ENCODE measurements at places on chromosomes 12 and 14. TPM values are rescaled to one million over a fixed set of nuclear protein-coding genes. Genes with fewer than 3 reads are reported as not detected.
A peak's percentile ranks its signal among the peaks of the same experiment; 100 is the strongest.

Gene LBHD2
- total RNA-seq = not detected

DNA sequence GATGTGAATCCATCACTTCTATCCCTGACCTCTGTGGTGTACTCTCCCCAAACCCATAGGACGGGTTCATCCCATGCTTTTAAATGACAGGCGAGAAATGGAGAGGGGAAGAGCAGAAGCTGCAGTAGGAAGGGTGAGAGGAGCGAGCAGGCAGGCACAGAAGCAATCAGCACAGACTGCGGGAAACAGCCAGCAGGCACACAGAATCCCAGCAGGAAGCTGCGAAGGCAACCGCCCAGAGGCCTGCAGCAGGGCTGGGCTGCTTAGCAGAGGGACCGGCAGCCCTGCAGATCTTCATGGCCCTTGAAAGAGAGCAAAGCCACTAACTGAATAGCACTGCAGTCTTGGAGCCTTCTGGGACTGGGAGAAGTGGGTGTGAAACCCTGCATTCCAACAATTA, 287.0 kb upstream of the FKBP4 start:
- no peak for DNase-seq
- no peak overlapping the region for H3K27ac ChIP-seq
- H3K36me3 ChIP-seq = no peaks in the 10 kb centered on the region
- no peak overlapping the region for H3K4me3 ChIP-seq
- H3K27me3 ChIP-seq = no peaks in the 10 kb centered on the region

Gene TSHR
- total RNA-seq = not detected

DNA sequence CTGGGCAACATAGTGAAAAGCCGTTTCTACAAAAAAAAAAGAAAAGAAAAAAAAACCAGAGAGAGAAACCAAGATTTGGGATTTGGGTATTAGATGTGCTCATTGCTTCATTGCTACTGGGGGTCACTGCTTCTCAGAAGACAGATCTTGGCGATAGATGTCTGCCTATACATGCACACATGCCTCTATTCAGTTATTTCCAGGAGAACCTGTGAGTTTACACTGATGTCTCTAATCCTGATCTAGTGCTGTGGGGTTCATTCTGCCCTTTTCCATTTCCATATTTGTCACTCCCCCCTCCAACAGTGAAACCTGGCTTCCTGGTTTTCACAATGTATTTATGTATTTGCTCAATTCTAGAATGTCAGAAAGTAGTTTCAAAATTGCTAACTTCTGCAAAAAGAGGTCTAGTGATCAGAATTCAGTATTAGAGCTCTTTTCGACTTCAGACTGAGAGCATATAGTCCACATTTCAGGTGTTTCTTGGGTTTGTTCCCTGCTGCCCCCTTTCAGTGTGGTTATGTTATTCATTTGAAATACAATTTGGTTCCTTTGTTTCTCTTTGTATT, 111.0 kb downstream of the SLC25A47 start:
- H3K4me3 ChIP-seq = no peak overlapping the region
- H3K36me3 ChIP-seq = peaks cover 1% of the 10 kb centered on the region
- H3K4me1 ChIP-seq = no peaks in the 10 kb centered on the region
- no peak overlapping the region for H3K27ac ChIP-seq
- H3K27me3 ChIP-seq = no peaks in the 10 kb centered on the region

Gene NEMF
- total RNA-seq = 68.9 TPM

Gene MYF5
- not detected for total RNA-seq

- H3K4me3 ChIP-seq = no peak overlapping the region
- H3K27me3 ChIP-seq = peaks cover 6% of the 10 kb centered on the region
- H3K4me1 ChIP-seq = no peaks in the 10 kb centered on the region
These were observed 43.9 kb upstream of the FBRSL1 start for GRCh38 chr12:132445884-132446632.

- H3K27me3 ChIP-seq = peaks cover 62% of the 10 kb centered on the region
- H3K36me3 ChIP-seq = no peaks in the 10 kb centered on the region
- no peak overlapping the region for H3K4me3 ChIP-seq
- no peaks in the 10 kb centered on the region for H3K4me1 ChIP-seq
These were observed 4.0 kb downstream of the HOXC8 start for GRCh38 chr12:54012631-54013409.

GRCh38 chr12:25013061-25013460, 64.2 kb upstream of the BCAT1 start:
- H3K27ac ChIP-seq = no peak overlapping the region
- no peak overlapping the region for H3K4me3 ChIP-seq
- no peaks in the 10 kb centered on the region for H3K36me3 ChIP-seq
- DNase-seq = no peak

Gene KLHL33
- 1.5 TPM for total RNA-seq

Gene APEX1
- total RNA-seq = 66.6 TPM

DNA sequence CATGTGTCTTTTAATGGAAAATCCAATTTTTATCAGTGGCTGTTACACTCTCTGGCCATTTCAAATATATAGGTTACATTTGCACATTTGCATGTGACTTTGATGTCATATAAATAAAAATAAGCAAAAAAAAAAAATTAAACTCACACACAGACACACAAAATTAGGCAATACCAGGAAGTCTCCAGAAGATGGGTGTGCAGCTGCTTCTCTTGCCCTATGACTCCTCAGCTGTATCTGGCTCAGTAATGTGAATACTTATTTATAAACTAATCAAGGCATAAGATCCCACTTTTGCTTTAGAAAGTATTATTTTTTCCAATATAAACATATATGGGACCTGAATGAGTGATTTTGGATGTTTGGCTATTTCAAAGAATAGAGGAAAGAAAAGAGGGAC, 461.1 kb downstream of the LRIG3 start:
- DNase-seq = no peak
- no peak overlapping the region for H3K4me3 ChIP-seq
- H3K36me3 ChIP-seq = no peaks in the 10 kb centered on the region
- no peaks in the 10 kb centered on the region for H3K4me1 ChIP-seq
- no peak overlapping the region for H3K27ac ChIP-seq

DNA sequence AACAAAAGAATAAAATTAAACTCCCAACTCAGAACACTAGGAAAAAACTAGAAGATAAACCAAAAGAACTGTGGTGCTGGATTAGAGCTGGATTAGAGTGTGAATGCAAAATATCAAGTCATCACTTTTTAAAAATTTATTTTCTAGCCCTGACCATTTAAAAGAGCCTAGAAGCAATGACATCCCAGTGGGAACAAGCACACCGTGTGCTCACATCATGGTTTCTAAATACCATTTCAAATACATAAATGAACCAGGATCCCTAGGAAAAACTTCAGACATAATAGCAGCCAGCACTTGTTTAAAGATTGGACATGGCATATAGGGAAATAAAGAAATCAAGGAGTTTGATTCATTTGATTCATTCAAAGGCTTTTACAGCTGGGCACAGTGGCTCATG, 30.0 kb downstream of the KDM5A start:
- no peaks in the 10 kb centered on the region for H3K27me3 ChIP-seq
- no peaks in the 10 kb centered on the region for H3K4me1 ChIP-seq
- H3K4me3 ChIP-seq = no peak overlapping the region
- H3K27ac ChIP-seq = no peak overlapping the region
- H3K36me3 ChIP-seq = peaks cover 6% of the 10 kb centered on the region
- DNase-seq = peak; percentile 5

DNA sequence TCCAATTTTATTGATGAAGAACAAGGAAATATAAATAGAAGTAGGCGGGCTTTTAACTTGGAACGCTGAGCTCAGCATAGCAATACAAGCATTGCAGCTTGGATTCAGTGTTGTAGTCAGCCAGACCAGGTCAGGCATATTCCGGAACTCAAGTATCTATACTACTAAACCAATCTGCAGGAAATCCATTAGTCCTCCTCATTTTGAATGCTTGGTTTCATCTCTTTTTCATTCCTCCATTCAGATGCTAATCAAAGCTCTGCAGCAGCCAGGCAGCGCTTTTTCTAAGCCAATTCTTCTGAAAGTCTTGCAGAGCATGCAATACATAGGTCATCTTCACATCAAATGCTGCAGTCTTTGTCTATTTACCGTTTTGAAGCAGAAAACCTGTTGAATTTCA, 49.0 kb downstream of the KIF21A start:
- H3K27me3 ChIP-seq = no peaks in the 10 kb centered on the region
- H3K27ac ChIP-seq = no peak overlapping the region
- no peak overlapping the region for H3K4me3 ChIP-seq
- no peak for DNase-seq
- no peaks in the 10 kb centered on the region for H3K36me3 ChIP-seq

- DNase-seq = no peak
- no peaks in the 10 kb centered on the region for H3K4me1 ChIP-seq
- no peaks in the 10 kb centered on the region for H3K27me3 ChIP-seq
- no peak overlapping the region for H3K27ac ChIP-seq
- H3K36me3 ChIP-seq = no peaks in the 10 kb centered on the region
These were observed 602.8 kb downstream of the ALG10 start for GRCh38 chr12:34625116-34625515.

DNA sequence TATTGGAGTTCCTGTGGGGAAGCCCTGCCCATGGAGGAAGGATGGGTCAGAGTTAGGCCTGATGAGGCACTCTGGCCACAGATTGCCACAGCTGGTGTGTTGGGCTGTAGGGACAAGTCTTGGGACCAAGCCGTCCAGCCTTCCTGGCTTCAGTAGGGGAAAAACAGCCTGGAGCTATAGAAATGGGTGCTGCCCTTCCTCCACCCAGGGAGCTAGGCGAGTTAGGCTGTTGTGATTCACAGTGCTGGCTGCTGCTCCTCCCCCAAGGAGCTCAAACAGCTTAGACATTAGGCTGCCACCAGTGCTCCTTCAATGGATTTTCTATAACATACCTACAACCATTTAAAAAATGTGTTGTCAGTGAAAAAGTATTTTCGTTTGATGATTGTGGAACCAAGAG, 274.3 kb downstream of the RPL10L start:
- H3K27me3 ChIP-seq = no peaks in the 10 kb centered on the region
- no peaks in the 10 kb centered on the region for H3K36me3 ChIP-seq
- H3K27ac ChIP-seq = no peak overlapping the region
- H3K4me3 ChIP-seq = no peak overlapping the region
- H3K4me1 ChIP-seq = no peaks in the 10 kb centered on the region

GRCh38 chr14:103108749-103109207, 14.3 kb downstream of the EXOC3L4 start:
- H3K4me1 ChIP-seq = peaks cover 26% of the 10 kb centered on the region
- H3K27me3 ChIP-seq = peaks cover 10% of the 10 kb centered on the region
- DNase-seq = peak; percentile 38

- peak overlapping the region; percentile 69 for H3K27ac ChIP-seq
- H3K4me3 ChIP-seq = no peak overlapping the region
- no peaks in the 10 kb centered on the region for H3K27me3 ChIP-seq
- peaks cover 8% of the 10 kb centered on the region for H3K4me1 ChIP-seq
These were observed 236.2 kb upstream of the KRR1 start for GRCh38 chr12:75747572-75748021.

Gene CYP27B1
- under 0.01 TPM for total RNA-seq

DNA sequence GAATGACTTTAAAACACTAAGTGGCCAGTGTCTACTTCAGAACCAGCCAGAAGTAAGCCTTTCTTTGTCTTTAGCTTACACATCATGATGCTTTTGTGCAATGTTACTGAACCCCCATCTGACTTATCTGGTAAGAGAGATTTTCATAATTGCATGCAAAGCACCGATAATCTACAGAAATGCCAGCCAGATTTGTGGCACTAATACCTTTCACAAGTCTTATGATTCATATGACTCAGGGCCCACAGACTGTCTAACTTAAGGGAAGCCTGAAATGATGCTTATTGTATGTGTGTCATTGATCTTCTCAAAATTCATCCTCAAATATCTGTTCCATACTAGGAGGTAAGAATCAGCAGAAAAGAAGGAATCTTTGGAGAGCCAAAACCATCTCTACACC, 18.0 kb downstream of the IGF1 start:
- DNase-seq = peak; percentile 43
- H3K4me1 ChIP-seq = no peaks in the 10 kb centered on the region
- H3K4me3 ChIP-seq = no peak overlapping the region

DNA sequence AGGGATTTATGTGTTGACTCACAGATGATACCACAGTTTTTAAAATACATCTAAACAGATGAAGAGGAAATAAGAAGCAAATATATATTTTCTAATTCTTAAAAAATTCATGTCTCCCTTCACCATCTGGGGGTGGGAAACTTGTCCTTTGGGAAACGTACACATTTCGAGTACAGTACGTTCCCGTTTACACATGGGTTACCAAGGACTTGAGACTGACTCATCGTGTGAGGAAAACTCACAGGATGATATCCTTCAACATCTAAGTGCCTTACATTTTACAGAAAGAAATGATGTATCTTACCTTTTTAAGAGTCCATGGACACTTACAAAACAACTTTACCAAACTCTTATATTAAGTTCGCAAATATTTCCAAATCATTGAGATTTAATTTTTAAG, 16.0 kb upstream of the FBLN5 start:
- H3K4me1 ChIP-seq = no peaks in the 10 kb centered on the region
- no peaks in the 10 kb centered on the region for H3K36me3 ChIP-seq
- no peak for DNase-seq
- no peaks in the 10 kb centered on the region for H3K27me3 ChIP-seq
- H3K4me3 ChIP-seq = no peak overlapping the region

DNA sequence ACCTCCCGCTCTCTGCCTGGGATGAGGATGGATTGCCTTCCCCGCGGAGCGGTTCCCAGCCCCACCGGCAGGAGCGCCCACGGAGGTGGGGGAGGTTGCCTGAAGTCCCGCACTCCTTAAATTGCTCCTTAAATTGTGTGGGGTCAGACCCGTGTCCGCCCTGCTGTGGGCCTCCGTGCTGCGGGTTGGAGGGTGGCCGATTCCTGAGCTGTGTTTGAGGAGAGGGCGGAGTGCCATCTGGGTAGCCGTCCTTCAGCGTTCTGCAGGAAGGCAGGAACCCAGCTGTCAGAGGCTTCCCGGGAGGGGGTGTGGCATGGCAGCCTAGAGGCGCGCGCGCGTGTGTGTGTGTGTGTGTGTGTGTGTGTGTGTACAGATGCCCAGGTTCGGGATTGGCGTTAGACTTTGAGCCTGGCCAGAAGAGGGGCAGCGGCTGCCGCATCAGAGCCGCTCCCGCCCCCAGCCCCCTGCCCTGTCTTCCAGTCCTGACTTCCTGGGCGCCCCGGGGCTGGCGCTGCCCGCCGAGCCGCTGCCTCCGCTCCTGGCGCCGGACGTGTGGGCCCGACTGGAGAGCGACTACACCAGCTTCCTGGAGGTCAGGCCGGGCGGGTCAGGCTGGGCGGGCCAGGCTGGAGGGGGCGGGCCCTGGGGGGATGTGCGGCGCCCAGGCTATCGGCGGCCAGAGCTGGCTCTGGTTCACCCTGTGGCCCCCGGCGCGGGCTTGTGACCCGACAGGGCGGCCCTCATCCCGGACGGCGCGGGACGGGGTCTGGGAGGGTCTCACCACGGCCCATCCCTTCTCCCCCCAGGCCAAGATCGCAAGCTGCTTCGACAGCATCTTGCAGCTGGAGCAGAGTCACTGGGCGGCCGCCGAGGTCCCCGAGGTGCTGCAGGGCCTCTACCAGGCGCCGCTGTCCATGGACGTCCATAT, 9.2 kb downstream of the EXOC3L4 start:
- no peaks in the 10 kb centered on the region for H3K36me3 ChIP-seq
- H3K27ac ChIP-seq = no peak overlapping the region
- H3K4me3 ChIP-seq = peak overlapping the region; percentile 22
- peaks cover 9% of the 10 kb centered on the region for H3K4me1 ChIP-seq

Data from fibroblast of lung (primary cell).